Activated CD4-positive, CD25-positive, alpha-beta regulatory T cell (primary cell): ENCODE measurements at places on chromosomes 2 and 18.

GRCh38 chr18:5196253-5197031, 615 bp downstream of the AKAIN1 start:
- no peak for DNase-seq

- peak; percentile 8 for DNase-seq
Observed at GRCh38 chr2:128736689-128737545, 418.2 kb upstream of the HS6ST1 start.

- DNase-seq: no peak
Observed at GRCh38 chr2:172693529-172694455, 41.9 kb upstream of the RAPGEF4 start.

DNA sequence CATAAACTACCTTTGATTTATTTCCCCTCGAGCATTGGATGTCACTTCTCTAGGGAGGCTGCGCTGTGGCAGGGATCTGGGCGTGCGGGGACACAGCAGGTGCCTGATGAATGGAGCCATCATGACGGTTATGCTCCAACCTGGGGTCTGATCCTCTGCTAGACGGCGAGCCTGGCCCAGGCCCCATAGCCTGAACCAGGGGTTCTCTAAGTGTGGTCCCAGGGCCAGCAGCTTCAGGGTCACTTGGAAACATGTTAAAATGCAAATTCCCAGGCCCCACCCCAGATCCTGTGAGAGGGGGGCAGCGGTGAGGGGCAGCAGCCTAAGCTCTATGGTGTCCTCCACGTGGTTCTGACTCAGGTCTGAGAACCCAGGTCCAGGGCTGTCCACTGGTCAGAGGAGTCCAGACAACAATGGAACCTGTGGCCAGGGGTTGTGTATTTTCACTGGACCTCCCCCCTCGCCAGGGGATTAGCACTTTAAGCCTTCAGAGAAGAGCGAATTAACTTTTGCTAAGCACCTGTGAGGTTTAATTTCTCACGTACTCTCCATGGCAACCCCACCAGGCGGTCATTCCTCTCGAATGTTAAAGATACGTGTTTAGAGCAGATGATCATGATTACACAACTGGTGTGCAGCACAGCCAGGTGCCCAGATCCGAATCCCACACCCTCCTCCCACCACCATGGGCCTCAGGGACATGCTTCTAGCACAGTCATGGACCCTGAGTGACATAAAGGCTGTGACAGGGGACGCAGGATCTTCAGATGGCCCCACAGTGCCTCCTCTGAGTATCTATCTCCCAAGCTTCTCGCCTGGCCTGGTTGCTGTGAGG, 1.6 kb upstream of the ARHGEF4 start:
- DNase-seq: no peak

DNA sequence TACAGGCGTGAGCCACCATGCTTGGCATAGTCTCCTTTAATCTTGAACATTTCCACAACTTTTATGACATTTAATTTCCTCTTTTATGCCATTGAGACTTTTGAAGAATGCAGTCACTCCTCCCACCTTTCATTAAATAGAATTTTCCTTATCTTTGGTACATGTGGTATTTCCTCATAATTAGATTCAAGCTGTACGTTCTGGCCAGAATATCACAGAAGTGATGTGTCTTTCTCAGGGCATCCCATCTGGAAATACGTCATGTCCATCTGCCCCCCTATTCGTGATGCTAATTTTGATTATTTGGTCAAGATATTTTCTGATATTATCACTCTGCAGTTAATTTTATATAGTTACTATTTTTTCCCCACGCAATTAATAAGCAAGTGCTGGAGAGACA, 16.9 kb downstream of the CASP10 start:
- no peak for DNase-seq

GRCh38 chr2:239150125-239151011, 250.5 kb downstream of the HDAC4 start:
- DNase-seq: no peak

GRCh38 chr2:173754165-173754564, 211.0 kb downstream of the SP3 start:
- no peak for DNase-seq

DNA sequence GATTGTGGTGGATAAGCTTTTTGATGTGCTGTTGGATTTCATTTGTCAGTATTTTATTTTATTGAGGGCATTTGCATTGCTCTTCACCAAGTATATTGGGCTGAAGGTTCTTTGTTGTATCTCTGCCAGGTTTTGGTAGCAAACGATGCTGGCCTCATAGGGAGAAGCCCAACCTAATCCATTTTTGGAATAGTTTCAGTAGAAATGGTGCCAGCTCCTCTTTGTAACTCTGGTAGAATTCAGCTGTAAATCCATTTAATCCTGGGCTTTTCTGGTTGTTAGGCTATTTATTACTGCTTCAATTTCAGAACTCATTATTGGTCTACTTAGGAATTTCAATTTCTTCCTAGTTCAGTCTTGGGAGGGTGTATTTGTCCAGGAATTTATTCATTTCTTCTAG, 309.8 kb upstream of the SETBP1 start:
- no peak for DNase-seq

DNA sequence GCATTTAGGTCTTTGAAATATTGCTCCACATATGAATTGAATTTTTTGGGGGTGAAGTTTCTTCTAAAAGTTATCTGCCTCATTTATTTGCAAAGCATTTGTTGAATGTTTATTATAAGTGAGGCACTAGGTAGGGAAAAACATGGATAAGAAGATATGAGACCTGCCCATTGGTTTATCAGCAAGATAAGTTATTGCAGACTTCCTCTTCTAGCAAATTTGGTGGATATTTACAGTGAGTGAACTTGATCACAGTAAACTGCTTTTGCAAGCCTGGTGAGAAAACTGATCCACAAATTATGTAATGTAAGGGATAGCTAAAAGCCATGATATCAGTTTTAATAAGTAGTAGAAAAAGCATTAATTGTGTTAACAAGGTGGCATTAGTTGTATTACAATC, 364.8 kb downstream of the SOCS6 start:
- DNase-seq: no peak

DNA sequence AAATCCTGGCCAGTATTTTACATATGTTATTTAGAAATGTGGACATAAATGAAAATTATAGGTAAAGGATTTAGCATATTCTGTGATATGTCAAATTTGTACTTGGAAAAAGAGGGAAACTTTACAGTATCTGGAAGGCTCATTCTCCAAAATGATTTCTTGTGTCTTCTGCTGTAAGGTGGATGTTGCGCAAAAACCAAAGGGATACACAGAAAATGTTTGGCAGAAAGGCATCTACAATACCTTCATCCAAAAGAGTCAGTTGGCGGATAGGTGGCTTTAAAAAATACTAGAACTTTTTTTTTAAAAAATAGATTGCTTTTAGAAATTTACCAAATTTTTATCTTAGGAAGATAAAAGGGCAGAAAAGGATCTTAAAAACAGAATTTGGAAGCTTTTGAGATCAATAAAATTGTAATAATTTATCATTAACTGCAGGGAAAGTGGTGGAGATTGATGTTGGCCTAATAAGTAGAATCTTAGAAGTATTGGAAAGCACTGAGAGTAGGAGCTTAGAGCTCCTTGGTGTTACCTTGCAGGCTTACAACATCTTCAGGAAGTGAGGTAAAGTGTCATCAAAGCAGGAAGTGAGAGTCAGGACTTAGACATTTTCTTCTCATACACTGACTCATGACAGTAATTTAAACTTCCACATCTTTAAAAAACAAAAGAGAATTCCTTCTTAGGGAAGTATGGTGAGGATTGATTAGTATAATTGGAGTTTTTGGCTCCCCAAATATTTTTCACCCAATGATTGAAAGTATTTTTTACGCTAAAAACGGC, 2.1 kb downstream of the NABP1 start:
- no peak for DNase-seq

- DNase-seq: no peak
Observed at GRCh38 chr2:15940661-15941480, 521 bp downstream of the MYCN start.

- no peak for DNase-seq
Observed at GRCh38 chr2:63650756-63651155, 62.0 kb downstream of the MDH1 start.

DNA sequence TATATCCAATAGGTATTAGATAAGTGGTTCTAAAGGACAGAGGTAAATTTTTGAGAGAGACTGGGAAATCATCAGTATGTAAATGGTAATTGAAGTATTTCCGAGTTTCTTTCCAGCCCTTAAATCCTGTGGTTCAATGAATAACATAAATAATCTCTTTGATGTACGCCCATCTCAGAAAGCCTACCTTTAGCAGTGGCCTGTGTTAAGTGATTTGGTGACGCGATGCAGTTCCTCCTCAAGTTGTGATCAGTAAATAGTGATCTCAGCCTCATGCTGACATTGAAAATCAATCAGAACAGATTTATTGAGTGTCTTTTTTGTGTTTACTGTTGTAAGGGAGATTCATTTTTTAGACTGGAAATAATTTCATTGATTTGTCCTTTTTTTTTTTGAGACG, 137.2 kb upstream of the RASGRP3 start:
- no peak for DNase-seq

DNA sequence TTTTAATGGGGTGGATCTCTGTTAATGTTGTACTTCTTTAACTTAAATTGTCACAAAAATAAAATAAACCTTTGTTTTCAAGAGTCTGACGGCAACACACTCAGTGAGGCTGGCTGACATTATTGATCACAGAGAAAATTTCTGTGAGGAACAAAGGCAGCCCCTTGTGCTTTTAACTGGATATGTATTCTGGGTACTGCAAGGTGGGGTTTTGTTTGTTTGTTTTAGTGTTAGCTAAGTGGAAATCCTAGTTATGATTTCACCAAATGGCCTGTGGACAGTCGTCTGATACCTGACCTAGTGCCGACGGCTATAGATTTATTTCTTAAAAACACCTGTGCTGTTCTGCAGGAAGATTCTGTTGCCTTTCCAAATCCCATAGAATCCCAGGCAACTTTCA, 1329.5 kb upstream of the ZEB2 start:
- DNase-seq: no peak

- DNase-seq: no peak
Observed at GRCh38 chr2:70796262-70796661, 5.8 kb upstream of the FIGLA start.
